ENCODE measurements at places on chromosomes 12 and 14.

GRCh38 chr14:105086833-105087307, 21.6 kb upstream of the GPR132 start:
- no peak for DNase-seq

DNA sequence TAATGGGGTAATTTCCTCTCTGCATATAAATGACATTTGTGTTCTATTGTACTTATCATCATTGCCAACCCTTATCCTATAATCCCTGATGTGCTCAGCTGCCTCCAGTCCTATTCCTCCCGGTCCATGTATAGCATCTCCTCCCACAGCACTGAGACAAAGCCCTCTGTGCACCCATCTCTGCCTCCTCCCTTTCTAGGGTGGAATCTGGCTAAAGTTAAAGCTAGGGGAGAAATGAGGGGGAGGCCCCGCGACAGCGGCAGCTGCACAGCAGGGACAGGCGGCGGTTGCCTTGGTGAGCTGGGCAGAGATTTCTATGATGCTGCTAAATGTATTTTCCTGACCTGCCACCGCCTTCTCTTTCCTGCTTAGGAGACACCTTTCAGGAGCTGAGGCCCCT, 12.8 kb upstream of the ZDHHC22 start:
- DNase-seq = no peak

DNA sequence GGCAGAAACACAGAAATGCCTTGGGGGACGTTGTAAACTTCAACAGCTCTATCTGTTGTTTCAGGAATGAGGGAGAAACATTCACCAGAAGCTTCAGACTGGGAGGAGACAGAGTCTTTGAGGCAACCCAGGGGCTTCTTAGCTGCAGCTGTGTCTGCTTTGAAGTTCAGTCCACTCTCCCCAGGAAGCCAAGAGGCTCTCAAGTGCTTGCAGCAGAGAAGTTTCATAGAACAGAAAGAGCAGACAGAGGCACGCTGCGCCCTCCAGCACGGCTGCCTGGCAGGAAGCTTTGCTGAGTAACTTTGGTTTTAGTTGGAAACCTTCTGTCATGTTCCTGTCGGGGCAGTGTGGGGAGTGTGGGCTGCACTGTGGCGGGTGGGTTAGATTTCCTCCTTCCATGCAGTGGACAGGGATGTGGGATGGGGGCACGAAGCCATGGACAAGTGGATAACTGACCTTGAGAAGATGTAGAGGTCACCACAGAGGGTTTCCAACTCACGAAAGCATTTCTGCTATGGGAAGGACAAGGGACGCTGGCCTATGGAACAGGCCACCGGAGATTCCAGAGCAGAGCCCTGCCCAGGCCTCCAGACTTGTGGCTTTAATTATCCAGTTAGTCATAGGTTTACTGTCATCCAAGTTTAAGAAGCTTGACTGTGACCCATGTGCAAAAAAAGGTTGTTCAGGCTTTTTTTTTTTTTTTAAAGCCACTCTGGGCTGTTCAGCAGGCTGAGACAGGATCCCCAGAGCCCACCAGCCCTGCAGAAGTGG, 107.7 kb downstream of the ARF6 start:
- DNase-seq = no peak

DNA sequence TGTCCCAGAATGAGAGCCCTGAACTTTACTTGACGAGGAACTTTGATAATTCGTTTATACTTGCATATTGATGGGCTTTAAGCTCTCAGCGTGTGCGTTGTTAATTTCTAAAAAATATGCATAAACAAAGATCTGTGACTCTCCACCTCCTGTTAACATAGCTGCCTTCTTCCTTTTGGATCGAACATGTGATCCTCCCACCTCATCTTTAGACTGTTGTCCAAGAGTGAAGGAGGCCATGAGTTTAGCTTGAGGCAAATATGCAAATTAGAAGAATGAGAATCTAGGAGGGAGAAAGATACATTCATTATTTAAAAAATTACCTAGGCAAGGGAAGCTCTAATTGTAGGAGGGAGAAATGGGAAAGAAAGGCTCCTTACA, 617 bp downstream of the TTC8 start:
- DNase-seq = no peak

DNA sequence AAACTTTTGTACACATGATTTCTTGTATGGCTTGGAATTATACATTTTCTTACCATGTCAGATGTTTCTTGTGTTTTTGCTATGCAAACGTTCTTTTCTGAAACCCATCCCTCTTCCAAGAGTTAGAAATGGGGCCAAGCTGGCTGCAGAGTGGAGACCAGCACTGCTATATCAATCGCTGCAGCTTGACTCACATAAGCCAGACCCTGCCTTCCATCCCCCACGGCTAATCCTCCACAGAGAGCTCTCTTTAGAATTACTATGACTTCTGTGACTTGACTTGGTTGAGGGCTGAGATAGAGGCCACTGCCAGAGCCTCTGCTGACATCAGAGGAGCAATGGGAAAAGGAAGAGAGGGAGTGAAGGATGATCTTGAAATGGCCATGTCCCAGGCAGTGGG, 147.9 kb downstream of the DACT1 start:
- DNase-seq = no peak

- DNase-seq = no peak
Measured at GRCh38 chr14:63922696-63923421, 70.1 kb downstream of the SYNE2 start.

GRCh38 chr14:74911704-74912103, 11.4 kb downstream of the RPS6KL1 start:
- no peak for DNase-seq

- no peak for DNase-seq
Measured at GRCh38 chr12:112134731-112135130, 9.4 kb downstream of the TRAFD1 start.

GRCh38 chr14:96092936-96093335, 53.8 kb downstream of the C14orf132 start:
- DNase-seq = no peak

DNA sequence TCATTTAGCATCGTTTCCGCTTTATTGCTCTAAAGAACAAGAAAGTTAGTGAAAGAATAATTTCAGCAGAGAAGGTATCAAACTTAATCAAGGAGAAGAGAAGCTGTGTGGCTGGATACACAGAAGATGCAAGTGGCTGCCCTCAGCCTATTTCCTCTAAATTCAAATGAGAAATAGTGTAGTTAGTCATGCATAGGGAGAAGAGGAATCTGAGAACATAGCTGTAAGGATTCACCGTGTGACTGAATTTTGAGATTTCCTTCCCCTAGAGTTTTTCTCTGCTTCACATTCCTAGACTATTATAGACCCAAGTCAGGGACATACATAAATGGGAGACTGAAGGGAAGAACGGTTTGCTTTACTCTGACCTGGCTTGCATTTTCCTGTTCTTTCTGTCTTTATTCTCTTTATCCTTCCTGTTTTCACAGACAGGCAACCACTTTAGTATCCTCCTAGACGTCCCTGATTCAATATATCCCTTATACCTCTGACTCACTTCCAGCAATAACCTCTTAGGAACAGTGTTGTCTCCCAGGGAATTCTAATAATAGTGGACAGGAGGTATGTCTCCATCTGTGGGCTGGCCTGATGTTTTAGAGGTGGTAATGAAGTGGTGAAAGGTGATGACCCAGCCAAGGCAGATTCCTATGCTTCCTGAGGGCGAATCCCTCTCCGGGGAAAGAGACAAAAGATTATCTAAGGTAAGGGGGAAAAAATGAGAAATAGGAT, 7.0 kb downstream of the RNASE10 start:
- DNase-seq = no peak

GRCh38 chr12:113889891-113890581, 76.1 kb downstream of the RBM19 start:
- no peak for DNase-seq

DNA sequence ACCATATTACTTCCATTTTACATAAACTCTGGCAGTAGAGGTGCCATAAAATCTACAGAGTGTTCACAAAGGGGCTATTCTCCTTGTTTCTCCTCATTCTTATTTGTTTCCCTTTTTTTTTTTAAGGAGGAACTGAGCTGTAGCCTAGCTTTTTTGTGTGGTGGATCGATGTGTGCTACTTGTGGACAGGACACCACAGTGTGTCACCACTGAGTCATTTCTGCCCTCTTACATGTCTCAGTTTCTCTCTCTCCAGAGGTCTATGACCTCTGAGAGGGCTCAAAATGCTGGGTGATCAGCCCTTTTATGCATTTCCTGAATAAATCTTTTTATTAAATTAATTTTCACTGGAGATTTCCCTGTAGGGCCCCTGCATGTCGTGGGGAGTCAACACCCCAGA, 370.2 kb downstream of the ADGRD1 start:
- no peak for DNase-seq

DNA sequence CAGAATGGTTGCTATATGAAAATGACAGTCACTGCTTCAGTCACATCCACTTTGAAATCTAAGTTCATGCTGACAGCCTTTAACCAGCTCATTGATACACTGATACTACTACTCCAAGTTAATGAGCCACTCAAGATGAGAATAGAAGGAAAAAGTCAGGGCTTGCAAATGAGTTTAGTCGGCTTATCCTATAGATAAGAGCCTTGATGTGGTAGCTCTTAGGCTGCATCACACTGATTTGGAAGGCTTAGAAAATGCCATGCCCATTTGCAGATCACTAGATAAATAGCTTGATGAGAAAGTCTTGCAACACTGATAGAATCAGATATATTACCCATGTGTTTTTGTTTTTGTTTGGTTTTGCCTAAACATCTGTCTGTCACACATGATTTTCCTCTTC, 251.4 kb upstream of the ATXN7L3B start:
- DNase-seq = no peak

DNA sequence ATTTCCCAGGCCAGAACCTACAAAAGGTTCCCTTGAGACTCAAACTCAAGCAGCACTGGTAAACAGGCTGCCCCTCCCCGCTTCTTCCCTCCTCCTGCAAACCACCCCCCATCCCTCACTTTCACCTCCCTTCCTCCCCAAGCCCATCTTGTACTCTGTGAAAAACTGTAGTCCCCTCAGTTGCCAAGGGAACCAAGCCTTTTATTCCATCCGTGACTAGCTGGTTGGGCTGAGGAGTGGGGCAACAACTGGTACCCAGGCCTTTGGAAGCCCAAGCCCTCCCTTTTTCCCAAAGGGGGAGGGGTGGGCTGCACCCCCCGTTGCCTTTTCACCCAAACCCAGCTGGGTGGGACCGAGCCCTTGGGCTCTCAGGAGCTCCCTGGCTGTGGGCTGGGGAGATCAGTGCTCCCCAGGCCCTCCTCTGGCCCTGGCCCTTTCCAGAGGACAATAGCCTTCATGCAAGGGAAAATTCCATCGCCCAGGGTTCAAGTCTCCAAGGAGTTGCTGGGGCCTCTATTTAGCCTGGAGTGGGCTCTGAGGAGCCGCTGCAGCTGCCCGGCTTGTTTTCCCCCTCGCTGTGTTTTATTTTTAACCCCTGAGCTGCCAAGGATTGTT, 61.9 kb downstream of the ZFP36L1 start:
- no peak for DNase-seq

GRCh38 chr12:28994179-28994715, 154.8 kb upstream of the FAR2 start:
- no peak for DNase-seq

DNA sequence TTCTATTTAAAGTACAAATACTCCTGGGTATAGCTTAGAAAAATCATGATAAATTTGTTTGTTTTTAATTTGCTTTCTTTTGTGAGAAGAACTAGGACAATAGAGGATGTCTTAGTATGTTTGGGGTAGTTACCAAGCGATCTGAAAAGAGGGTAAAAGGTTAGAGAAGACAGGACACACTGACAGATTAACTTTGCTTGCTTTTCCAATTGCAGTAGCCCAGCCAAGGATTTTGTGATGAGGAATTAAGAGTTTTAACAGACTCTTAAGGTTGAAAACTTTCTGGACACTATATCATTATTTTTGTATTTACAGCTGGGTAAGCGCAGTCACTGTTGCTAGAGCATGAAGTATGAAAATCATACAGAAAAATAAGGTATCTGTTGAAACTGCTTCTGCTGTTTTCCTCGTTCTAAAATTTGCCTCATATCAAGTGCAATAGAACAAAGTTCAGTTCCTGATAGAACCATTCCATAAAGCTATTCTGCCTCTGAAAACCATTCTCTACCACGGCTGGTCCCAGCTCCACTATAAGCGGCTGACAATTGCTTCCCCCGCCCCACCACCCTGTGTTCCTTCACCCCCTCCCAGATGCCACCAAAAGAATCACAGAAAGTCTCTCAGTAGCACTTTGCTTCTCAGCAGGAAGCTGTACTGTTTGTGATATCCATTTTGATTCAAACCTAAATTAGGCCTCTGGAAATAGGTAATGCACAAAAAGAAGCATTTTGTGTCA, 413.4 kb downstream of the BCAT1 start:
- no peak for DNase-seq

DNA sequence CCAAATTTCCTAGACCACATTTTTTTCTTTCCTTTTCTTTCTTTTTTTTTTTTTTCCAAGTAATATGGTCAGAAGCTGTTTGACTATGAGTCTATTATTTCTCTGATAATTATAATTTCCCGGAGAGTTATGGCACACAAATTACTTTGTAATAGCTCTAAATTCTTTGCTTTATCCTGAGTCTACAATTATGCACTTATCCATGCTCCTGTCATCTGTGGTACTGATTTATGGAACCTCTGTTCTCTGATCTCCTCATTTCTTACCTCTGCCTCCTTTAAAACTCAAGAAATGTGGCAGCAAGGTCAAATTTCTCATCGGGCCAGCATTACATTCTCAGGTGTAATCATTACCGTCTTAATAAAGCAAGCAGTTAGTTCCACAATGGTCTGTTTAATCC, 282.1 kb downstream of the PAWR start:
- no peak for DNase-seq

- no peak for DNase-seq
Measured at GRCh38 chr12:45743247-45743646, 13.7 kb downstream of the ARID2 start.

- DNase-seq = no peak
Measured at GRCh38 chr12:52910248-52910883, 5.5 kb upstream of the KRT8 start.

- peak; percentile 71 for DNase-seq
Measured at GRCh38 chr12:122867691-122868461, 28.0 kb downstream of the VPS37B start.

- DNase-seq = no peak
Measured at GRCh38 chr14:27566843-27567382, 969.1 kb upstream of the NOVA1 start.

DNA sequence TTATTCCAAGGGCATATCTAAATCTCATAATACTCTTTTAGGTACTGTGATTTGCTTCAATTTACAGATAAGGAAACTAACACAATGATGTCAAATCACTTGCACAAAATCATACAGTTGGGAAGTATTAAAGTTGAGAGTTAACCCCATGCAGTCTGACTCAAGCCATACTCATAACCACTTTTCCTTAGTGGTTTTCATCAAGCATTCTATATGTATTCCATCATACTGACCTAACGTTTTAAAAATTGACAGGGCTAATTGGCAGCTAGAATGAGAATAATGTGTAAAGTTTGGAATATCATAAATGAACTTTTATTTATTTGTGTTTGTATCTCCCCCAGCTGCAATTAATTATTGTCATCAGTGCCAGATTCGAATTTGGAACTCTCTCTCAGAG, 20.9 kb downstream of the PUS7L start:
- DNase-seq = no peak
